Renal cortical epithelial cell (primary cell): ENCODE measurements at places on chromosomes 11 and 22. TPM values are rescaled to one million over a fixed set of nuclear protein-coding genes. Genes with fewer than 3 reads are reported as not detected.

DNA sequence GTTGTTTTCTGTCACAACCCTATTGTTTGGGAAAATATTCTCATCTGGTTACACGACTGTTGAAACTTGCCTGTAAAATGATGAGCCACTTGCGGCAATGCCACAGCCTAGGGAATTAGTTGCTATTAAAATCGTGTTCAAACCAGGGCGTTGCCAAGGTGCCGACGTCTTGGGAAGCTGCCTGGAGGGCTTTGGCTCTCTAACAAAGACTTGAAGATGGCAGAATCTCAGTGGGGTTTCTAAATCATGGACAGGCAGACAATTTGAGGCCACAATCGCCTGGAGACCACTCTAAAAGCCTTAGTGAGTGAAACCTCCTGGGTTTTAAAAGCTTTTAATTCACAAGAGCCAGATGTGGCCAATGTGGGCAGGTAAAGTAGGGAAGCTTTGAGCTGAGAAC is 117.2 kb upstream of the BMAL1 start:
- DNase-seq: no peak

DNA sequence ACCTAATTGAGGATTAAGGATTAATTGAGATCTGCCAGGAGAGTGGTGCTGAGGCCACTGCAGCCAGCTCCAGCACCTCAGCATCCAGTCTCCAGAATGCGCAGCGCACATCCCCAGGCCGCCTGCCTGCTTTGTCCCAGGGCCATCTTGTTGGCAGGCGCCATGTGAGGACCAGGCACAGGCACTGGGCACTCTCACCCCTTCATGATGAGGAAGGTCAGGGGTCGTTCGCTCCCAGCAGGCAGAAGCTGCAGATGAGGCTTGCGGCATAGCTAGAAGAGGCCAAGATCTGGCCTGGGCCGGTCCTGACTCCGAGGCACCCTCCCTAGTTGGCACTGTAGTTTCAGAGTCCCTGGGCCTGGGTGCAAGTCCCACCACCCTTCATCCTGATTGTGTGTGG is 6.4 kb downstream of the CABP2 start:
- DNase-seq: no peak

DNA sequence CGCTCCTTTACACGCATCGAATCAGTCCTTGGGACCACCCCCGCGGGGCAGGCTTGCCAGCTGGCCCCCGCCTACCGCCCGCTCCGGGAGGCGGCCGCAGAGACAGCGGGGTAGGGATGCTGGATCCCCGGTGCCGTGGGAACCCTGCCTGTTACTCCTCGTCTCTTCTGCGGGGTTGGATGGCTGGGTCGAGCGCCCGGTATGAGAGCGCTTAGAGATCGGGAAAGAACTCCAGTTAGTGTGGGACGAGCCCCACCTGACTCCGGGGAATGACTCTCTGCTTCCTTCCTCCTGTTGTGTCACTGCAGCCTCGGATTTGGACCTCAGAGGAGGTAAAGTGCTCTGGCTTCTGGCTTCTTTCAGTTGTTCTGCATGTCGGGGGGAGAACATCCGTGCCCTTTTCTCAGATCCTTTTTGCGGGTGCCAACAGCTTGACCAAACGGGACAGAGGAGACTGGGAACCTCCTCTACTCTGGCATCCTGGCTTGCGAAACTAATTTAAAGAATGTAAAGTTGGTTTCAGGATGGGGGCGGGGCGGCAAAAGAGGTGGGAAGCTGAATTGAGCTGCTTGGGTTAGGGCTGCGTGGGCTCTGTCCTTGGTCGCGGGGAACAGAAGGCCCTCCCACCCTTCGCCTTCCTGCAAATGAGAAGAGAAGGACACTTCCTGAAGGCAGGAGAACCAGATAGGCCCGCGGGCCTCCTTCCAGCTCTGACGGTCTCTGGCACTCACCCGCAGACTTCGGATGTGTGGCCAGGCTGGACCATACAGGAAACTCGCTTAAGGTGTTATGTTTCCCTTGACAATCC is 938 bp downstream of the LAYN start:
- no peak for DNase-seq

- no peak for DNase-seq
Measured at GRCh38 chr11:43981006-43981405, 38.6 kb downstream of the C11orf96 start.

- DNase-seq: no peak
Measured at GRCh38 chr11:134388590-134388989, 23.5 kb downstream of the B3GAT1 start.

TEX54 gene
- not detected in 2 replicates for total RNA-seq

XKR3 gene
- total RNA-seq: 0.15 TPM in 1 of 2 replicates, not detected in the other

GRCh38 chr22:47000888-47001287 is 238.4 kb downstream of the TBC1D22A start:
- DNase-seq: no peak

MAP6 gene
- total RNA-seq: 0.35 and 3.2 TPM in 2 replicates

JAM3 gene
- 5.6 and 23.3 TPM in 2 replicates for total RNA-seq

DNA sequence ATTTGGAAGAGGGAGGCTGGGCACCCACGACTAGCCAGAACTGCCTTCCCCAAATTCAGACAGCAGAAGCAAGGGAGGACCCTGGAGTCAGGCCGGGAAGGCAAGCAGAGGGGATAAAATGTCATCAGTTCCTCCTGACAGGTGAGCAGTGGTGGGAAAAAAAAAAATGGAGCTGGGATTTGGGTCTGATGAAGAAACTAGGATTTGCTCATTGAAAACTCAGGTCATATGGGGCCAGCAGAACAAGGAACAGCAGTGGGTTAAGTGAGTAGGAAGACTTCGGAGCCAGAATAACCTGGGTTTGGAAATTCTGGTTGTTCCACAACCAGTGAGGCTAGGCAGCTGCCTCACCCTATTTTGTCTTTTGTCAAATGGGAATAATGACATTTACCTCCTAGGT is 28.9 kb upstream of the DRD2 start:
- DNase-seq: no peak

OR8D4 gene
- total RNA-seq: not detected in 2 replicates

DNA sequence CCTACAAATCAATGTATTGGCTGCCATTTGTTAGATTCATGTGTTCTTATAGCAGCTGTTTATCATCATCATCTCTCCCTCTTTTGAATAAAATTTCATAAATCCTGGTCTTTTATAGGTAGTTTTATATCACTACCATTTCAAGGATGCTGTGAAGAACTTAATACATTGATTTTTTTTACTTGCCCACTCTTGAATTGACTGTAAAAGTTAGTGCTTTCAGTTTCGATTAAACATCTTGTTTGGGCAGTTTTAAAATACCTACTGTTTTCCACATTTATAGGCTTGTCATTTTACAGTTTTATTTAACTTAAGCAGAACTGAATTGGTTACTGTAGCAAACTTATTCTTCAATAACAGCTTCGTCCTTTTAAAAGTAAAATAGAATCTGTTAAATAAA is 59.5 kb downstream of the TTC17 start:
- no peak for DNase-seq

DNA sequence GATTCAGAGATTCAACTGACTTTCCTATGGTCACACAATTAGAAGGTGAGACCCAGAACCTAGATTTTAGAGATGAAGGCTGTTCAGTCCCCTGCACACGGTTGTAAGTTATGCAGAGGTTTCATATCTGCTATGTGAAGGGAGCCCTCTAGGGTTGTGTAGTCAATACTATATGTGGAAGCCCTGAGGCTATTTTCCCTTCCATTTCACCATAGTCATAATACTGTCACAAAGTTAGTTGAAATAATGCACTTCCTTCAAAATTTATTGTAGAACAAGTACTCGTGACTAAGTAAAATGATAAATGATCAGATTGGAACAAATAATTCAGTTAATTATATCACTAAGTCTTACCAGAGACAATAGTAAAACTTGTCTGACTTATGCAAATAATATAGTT is 48.8 kb downstream of the ENDOD1 start:
- peak; percentile 44 for DNase-seq

GRCh38 chr11:114075891-114076441 is 16.5 kb downstream of the ZBTB16 start:
- DNase-seq: peak; percentile 33

DNA sequence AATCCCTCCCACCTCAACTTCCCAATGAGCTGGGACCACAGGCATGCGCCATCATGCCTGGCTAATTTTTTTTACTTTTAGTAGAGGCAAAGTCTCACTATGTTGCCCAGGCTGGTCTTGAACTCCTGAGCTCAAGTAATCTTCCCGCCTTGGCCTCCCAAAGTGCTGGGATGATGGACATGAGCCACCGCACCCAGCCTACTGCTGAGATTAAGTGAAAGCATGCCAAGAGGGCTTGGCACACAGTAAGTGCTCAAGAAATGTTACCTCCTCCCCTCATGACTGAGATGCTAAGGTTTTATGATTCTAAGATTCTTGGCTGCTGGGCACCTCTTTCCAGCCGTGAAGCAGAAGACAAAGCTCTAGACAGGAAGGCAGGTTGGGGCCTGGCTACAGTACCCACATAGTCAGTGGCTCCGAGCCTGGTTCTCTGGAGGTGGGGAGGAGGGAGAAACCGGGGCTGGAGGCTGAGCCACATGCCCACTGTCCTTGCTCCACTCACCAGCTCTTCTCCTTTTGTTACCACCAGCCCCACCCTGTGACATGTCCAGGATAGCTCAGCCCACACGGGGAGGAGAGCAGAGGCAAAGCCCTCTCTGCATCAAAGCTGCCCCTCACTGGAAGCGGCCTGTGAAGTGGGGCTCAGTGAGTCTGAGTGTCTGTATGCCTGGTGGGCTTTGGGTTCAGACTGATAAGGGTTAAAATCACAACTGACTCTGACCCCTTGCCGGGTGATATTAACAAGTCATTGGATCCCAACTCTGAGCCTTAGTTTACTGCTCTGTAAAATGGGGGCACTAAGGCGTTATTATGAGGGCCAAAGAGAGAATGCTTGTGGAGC is 12.9 kb downstream of the ARHGEF17 start:
- peak; percentile 19 for DNase-seq

GRCh38 chr11:64371201-64371600 is 12.2 kb downstream of the RPS6KA4 start:
- no peak for DNase-seq

GRCh38 chr11:75350743-75351540 is 519 bp downstream of the ARRB1 start:
- DNase-seq: no peak
